Testis (tissue), 5 donors: ENCODE measurements at places on chromosomes 11 and 22.
A peak's percentile ranks its signal among the peaks of the same experiment; 100 is the strongest.

GRCh38 chr22:18952022-18952421 lies 15.9 kb upstream of the PRODH start:
- no peak for DNase-seq

DNA sequence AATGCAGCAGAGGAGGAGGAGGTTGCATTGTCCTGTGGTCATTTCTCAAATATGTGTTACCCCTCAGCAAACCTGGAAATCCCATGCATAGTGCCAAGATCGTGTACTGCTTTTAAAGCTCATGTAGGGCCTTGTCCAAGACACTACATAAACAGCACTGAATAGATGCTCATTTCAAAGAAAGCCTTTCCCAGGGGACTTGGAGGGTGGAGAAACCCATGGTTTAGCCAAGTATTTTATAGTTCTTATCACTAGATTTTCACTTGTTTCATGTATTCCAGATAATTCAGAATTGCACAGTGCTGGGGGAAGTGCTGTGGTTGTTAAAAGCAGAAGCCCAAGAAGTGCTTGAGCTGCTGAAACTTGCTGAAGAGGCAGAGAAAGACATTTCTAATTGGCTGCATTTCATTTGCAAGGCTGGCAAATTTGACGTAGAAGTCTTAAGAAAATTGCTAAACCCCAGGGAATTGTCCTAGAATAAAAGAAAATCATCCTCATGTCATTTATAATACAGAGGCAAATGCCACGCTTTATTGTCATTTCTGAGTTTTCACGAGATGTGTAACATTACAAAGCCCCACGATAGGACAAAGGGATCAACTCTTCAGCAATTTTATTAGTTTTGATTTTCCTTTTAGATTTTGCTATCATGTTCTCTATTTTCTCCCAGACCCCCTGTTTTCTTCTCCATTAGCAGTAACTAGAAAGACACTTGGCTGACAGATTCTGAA lies 20.1 kb downstream of the CSRP3 start:
- DNase-seq: no peak

DNA sequence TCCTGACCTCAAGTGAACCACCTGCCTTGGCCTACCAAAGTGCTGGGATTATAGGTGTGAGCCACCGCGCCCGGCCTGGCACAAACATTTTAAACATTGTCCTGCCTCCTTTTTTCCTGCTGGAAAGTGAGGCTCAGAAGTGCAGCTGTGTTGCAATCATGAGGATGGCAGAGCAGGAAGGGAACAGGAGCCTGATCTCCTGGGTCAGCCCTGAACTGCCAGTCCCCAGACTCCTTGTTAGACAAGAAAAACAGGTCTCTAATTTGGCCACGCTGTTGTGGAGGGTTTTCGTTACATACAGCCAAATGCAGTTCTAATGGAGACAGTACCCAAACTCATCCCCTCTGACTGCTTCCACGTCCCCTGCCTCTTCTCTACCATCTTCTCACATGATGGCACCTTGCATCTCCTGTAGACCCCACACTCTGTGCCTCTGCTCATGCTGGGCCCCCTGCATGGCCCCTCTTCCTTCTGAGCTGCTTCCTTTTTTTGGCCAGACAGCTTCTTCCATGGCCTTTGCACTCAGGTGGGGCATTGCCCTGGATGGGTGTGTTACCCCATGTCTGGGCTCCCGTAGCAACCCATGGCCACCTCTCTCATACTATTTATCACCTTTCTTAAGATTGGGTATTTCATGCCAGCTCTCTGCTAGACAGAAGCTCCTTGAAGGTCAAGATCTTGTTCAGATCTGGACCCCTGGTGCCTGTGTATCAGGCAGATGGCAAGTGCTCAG lies 227.1 kb downstream of the CEP164 start:
- DNase-seq: no peak

DNA sequence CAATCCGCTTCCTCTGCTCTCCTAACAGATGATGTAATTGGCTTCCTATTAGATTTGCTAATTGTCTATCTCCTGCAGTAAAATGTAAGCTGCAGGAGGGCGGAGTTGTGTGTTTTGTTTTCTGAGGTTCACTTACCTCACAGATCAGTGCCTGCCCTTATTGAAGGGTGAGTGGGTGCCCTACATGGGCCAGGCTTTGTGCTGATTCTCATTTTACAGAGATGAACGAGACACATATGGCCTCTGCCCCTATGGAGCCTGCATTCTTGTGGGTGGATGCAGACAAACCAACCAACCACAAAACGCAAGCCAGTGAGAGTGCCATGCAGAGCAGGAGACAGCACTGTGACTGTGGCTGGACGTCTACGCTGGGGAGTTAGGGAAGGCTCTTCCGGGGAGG lies 9.9 kb downstream of the TESMIN start:
- DNase-seq: no peak

DNA sequence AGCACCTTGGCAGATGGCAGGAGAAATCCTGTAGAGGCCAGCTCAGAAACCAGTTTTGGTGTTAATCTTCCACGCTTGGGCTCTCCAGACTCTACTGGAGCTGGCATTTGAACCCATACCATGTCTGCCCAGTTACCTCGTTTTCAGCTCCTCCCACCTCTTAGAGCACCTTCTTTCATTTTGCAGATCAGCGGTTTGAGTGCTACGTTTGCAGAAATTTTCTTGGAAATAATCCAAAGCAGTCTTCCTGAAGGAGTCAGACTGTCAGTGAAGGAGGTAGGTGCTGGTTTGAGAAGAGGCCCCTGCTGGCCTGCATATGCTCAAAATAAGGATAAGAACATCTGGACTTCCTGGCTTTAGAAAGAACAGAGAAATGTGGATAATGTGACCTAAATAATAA lies 13.7 kb downstream of the COA4 start:
- DNase-seq: no peak

- no peak for DNase-seq
These were observed 2.4 kb downstream of the KIAA0930 start for GRCh38 chr22:45238076-45238956.

DNA sequence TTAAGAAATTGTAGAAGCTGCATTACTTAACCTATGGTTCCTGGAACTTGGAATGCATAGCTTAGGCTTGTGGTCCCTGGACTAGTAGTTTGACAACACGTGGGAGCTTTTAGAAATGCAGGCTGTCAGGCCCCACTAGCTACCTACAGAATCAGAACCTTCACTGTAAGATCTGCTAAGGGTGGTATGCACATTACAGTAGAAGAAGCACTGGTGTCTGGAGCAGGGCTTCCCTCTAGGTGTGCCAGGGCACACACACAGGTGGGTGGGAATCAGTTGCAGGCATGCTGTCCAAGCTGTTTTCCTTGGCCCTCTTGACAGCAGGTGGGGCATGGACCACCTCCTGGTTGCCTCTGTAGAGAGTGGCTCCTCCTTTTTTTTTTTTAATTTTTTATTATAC lies 8.8 kb downstream of the NNMT start:
- DNase-seq: no peak

- DNase-seq: no peak
These were observed 2198.2 kb upstream of the RAG2 start for GRCh38 chr11:38796281-38796680.

- DNase-seq: no peak
These were observed 80.1 kb upstream of the E2F8 start for GRCh38 chr11:19320827-19321226.

DNA sequence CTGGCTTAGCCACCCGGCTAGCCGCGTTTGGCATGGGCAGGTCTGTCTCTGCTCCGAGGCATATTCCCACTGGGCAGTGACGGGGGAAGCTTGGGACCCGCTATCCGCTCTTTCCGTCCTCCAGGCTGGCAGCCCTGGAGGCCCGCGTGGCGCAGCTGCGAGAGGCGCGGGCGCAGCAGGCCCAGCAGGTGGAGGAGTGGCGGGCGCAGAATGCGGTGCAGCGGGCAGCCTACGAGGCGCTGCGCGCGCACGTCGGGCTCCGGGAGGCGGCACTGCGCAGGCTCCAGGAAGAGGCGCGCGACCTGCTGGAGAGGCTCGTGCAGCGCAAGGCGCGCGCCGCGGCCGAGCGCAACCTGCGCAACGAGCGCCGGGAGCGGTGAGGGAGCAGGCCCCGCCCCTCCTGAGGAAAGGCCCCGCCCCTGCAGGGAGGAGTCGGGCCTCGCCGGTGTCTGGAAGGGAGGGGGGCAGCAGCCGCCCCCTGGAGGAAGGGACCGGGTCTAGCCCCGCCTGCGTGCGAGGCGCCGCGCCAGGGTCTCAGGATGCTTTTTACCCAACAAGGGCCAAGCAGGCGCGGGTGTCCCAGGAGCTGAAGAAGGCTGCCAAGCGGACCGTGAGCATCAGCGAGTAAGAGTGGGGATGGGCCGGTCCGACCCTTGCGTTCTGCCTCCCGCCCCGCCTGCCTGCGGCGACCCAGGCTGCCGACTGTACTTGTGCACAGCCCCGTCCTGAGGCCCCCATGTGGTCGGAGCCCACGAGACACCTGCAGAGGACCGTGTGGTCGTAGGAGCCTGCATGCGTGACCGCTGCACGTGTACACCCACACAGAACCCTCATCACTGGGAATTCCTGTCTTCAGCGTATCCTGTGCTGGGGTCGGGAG lies 7.9 kb downstream of the ATG16L2 start:
- peak; percentile 95 for DNase-seq

GRCh38 chr11:77502346-77502905 lies 28.5 kb upstream of the PAK1 start:
- DNase-seq: no peak

DNA sequence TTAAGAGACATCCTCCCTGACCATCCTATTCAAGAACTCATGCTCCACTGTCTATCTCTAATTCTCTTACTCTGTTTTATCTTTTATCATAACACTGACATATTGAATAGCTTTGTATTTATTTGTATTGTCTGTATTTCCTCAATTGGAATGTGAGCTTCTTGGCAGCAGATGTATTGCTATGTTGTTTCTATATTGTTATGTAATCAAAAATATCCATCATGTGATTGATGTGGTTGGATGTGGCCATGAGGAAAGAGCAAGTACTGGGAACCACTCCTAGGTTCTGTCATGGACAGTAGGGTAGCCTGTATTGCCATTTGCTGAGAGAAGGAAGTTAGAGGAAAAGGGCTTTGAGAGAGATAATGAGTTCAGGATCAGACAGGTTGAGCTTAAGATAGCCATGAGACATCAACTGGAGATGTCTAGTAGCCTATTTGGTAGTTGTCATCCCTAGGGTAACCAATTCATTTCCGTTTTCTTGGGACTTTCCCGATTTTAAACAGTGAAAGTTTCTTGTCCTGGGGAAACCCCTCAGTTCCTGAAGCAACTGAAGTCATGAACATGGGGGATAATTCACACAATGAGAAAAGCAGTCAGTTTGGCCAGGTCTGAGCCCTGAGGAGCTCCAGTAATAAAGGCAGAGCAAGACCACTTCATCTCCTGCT lies 404.5 kb downstream of the INSC start:
- DNase-seq: no peak

DNA sequence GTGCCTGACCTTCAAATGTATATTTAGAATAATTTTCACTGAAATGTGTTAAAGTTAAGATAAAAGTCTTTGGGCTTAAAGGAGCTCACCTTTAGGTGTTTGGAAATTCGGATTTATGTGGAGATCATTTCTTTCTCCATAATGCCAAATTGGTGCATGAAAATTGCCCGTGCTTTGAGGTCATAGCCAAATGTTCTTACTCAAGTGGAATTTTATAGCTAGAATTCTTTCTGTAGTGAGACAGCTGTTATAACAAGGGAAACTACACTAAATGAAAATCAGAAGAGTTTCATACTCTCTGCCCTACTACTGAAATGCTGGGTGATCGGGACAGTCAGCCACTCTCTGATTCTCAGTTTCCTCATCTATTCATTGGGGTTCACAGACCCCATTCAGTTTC lies 89.5 kb upstream of the DBX1 start:
- no peak for DNase-seq

DNA sequence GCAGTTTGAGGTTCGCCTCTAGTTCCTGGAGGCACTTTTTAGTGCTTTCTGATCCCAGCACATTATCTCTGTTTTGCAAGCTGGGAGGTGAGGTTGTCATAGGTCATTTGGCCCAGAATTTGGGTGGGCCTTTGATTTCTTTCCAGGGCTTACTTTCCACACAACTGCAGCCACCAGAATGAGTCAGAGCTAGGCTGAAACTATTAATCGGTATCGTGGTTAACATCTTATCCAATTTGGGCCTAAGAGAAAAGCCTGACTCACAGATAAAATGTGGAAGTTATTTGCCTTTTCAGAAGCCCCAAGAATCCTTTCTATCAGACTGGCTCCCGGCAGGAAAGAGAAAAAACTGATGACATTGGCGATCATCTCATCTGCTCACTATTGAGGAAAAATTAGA lies 166.4 kb downstream of the KIRREL3 start:
- no peak for DNase-seq

DNA sequence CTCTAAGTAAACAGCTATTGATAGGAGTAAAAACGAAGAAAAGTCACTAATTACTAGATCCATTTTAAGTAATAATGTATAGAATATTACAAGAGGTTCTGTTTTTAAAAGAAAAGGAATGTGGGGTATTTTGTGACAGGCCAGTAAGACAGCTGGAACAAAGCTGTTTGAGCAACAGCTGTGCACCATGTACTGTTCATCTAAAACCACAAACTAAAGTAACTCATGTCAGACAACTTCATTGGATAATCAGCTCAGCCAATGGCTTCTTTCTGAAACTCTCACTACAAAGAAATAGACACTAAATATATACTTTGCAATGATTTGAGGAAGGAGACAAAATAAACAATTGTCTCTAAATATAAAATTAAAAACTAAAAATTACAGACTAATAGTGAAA lies 16.1 kb downstream of the RRAS2 start:
- no peak for DNase-seq

- no peak for DNase-seq
These were observed 9.7 kb downstream of the TEAD1 start for GRCh38 chr11:12683874-12684273.

GRCh38 chr22:50418624-50419023 lies 56.2 kb downstream of the SBF1 start:
- no peak for DNase-seq

DNA sequence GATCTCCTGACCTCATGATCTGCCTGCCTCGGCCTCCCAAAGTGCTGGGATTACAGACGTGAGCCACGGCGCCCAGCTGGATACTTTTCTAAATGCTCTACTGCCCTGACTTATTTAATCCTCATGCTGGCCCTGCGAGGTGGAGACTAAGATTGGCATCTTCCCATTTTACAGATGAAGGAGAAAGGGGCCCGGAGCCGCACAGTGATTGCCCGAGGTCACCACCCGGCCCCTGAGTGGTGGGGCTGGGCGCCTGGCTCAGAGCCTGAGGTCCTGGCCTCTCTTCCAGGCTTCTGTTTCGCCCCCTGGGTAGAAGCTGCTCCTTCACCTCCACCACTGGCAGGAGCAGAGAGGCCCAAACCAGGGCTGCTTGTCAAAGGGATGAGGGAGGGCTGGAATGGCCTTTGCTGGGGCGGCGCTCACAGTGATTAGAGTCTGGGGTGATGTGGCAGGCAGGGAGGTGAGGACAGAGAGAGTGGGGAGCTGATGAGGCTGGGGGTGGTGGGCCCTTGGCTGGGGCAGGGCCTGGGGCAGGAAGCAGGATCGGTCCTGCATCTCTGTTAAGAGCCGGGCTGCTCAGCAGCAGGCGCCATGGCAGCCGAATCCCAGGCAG lies 15.4 kb upstream of the MPPED1 start:
- DNase-seq: no peak

- DNase-seq: no peak
These were observed 11.3 kb upstream of the TREH start for GRCh38 chr11:118690553-118691304.

- no peak for DNase-seq
These were observed 16.4 kb downstream of the TOM1 start for GRCh38 chr22:35315855-35316745.

GRCh38 chr11:76665921-76666351 lies 4.6 kb downstream of the LRRC32 start:
- no peak for DNase-seq

GRCh38 chr22:38169116-38169515 lies 12.5 kb downstream of the PLA2G6 start:
- DNase-seq: no peak

GRCh38 chr22:36918586-36919284 lies 5.3 kb downstream of the CSF2RB start:
- DNase-seq: no peak
